ENCODE measurements at places on chromosomes 13 and 19. TPM values are rescaled to one million over a fixed set of nuclear protein-coding genes. Genes with fewer than 3 reads are reported as not detected.

Gene ZIM2
- not detected for total RNA-seq

- H3K4me1 ChIP-seq = peaks cover under 1% of the 10 kb centered on the region
- H3K27ac ChIP-seq = no peak overlapping the region
- H3K4me3 ChIP-seq = peak overlapping the region; percentile 90
Measured at GRCh38 chr19:11737964-11738745, 591 bp downstream of the ZNF823 start.

DNA sequence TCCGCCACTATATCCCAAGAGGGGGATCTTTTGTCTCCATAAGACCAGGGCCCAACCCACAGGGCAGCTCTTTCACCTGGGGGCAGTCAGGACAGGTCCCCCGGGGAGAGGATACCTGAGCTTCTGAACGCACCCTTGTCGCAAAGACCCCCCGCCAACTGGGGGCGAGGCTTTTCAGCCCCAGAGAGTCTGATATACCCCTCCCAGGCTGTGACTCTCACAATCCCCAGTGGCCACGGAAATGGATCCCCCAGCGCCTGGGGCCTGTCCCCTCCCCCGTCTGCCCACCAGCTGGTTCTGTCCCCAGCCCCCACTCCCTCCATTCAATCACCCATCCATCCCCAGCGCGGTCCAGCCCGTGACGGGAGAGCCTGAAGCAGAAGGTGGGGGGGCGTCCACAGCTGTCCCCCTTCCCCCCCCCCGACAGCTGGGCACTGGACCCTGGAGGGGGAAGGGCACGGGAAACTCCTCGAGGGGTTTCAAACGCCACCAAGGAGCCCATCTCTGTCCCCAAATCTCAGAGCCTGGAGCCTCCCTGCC lies 823 bp downstream of the DOCK6 start:
- H3K27ac ChIP-seq = 0 out of 2 replicates have a peak overlapping the region, but pooled peaks have one; percentile 69
- H3K4me3 ChIP-seq = peak overlapping the region; percentile 96
- no peaks in the 10 kb centered on the region for H3K4me1 ChIP-seq
- no peaks in the 10 kb centered on the region for H3K36me3 ChIP-seq
- DNase-seq = peak; percentile 54

Gene MPV17L2
- total RNA-seq = 41.9 TPM

Gene GNA15
- not detected for total RNA-seq

- peaks cover 51% of the 10 kb centered on the region for H3K4me1 ChIP-seq
- peaks cover 37% of the 10 kb centered on the region for H3K27me3 ChIP-seq
- H3K36me3 ChIP-seq = no peaks in the 10 kb centered on the region
- no peak overlapping the region for H3K4me3 ChIP-seq
Measured at GRCh38 chr13:111537115-111537728, 216.8 kb downstream of the TEX29 start.
